ENCODE measurements at places on chromosomes 16 and 17.

DNA sequence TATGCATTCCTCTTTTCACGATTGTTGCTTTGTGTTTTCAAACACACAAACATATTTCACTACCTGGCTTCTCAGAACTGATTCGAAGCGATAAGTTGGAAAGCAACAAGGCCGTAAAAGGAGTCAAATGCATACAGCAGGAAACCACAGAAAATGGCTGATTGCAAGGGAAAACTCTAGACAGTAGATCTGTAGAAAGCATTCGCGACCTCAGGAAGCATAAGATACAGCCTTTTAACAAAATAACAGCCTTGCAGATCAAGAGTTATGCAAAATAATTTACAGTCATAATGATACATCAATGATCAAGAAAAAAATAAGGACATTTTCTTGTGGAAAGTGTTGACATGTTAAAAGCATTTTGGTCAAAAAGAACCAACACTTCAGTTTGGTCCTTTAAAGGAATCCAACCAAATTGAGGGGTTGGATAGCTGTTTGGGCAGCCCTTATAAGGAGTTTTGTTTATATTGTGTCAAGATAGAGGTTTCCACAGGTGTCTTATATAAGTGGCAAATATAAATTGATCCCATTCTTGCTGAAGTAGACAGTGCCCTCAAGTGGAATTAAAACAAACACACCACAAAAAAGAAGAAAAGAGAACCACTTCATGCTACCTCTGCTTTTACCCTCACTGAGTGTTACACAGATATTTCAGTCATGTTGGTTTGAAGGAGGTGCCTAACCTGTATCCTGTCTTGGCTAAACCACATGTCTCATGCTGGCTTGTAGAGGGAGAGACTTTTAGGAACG, 5.5 kb downstream of the CYLD start:
- DNase-seq = no peak

GRCh38 chr16:55240888-55241287, 83.1 kb upstream of the IRX6 start:
- DNase-seq = no peak

DNA sequence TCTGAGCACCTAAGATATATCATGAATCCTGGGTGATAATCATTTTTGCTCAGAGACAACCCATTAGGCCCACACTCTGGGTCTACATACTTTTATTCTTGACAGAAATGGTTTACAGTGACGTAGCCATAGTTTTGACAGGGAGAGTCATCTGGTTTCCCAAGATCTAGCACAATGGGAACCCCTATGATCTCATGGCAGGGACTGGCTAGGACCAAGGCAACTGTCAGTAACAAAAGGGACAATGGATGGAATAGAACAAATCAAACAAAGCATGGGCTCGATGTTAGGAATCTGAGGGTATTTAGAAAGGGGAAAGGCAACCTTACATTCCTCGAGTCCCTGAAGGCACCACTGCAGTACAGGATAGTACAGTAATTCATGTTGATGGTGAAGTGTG, 20.5 kb downstream of the CFAP97D1 start:
- no peak for DNase-seq

DNA sequence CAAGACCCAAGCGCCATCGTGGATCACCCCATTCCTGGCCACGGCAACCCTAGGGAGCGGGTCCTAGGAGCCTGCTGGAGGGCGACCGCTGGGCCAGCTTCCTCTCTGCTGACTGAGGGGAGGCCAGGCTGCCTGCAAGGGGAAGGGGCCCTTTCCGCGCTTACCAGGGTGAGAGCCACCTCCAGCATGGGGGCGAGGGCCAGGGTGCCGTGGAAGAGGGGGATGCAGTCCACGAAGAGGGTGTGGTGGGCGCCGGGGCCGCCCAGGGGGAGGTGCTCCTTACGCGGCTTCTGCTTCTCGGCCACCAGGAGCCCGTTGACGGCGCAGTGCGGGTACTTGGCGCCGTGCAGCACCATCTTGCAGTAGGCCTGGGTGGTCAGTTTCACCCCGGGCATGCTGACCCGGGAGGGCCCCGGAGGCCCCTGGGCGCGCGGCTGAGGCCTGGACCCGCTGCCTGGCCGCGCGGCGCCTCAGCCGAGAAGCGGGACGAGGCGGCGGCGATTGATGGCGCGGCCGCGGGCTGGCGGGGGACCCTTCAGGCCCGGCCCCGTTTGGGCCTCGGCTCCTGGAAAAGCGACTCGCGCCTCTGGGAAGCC, 345 bp downstream of the EMC8 start:
- no peak for DNase-seq

- no peak for DNase-seq
Observed at GRCh38 chr16:4390266-4391260, 18.9 kb downstream of the VASN start.

GRCh38 chr17:67413388-67413787, 36.3 kb downstream of the PITPNC1 start:
- no peak for DNase-seq

- DNase-seq = no peak
Observed at GRCh38 chr16:88526906-88527185, 43.4 kb upstream of the ZC3H18 start.

DNA sequence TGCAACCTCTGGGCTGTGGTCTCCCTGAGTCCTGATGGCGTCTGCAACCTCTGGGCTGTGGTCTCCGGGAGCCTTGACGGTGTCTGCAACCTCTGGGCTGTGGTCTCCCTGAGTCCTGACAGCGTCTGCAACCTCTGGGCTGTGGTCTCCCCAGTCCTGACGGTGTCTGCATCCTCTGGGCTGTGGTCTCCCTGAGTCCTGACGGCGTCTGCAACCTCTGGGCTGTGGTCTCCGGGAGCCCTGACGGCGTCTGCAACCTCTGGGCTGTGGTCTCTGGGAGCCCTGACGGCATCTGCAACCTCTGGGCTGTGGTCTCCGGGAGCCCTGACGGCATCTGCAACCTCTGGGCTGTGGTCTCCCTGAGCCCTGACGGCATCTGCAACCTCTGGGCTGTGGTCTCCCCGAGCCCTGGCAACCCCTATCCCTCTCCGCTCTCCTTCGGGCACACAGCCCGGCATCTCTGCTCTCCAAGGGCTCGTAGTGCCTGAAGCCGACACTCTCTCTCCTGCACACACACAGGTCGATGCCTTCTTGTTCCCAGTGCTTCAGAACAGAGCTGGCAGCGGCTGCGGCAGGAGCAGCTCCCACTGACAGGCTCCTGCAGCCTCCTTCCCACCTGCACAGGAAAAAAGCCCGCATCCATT, 45.6 kb downstream of the METRNL start:
- DNase-seq = no peak

DNA sequence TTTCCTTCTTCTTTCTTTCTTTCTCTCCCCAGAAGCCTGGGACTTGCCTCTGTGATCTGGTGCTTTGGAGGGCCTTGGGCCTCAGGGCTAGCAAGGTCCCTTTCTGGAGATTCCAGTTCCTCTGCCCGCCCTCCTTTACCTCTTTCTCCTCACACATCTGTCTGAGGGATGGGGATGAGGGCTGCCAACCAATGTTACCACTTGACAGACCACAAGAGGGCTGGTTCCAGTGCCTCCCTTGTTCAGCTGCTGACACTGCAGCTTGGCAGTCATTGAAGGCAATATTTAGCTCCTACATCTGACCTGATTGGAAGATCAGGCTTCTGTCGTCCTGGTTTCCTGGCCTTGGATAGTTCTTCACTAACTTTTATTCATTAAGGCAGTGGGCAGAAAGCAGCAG, 3.6 kb upstream of the ZNF652 start:
- DNase-seq = no peak
